ENCODE measurements at places on chromosomes 3 and 15. TPM values are rescaled to one million over a fixed set of nuclear protein-coding genes. Genes with fewer than 3 reads are reported as not detected.

The SCN5A gene
- 0.21 TPM for total RNA-seq

The ABHD17C gene
- total RNA-seq, result 24.8 TPM

The HTR3E gene
- not detected for total RNA-seq

The CAPN3 gene
- 3.8 TPM for total RNA-seq

The CADPS gene
- 0.11 TPM for total RNA-seq
